Skin of body (tissue), 3 donors: ENCODE measurements at places on chromosomes 6 and 20.

DNA sequence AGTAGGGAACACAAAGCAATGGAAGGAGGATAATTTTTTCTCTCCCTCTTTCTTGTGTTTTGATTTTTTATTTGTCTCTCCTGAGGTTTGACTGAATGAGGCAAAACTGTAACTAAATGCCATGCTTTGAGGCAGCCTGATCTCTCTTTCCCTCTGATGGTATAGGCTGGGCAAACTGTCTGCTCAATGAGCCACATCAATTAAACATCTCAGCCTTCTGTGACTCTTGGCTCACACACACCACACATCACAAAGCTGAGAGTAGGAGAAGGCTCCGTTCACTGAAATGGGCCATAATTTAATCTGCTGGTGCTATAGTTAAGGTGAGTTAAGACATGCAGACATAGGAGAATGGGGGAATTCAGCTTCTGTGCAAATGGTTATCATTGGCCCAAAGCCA, 28.1 kb upstream of the SCGN start:
- no peak for DNase-seq

DNA sequence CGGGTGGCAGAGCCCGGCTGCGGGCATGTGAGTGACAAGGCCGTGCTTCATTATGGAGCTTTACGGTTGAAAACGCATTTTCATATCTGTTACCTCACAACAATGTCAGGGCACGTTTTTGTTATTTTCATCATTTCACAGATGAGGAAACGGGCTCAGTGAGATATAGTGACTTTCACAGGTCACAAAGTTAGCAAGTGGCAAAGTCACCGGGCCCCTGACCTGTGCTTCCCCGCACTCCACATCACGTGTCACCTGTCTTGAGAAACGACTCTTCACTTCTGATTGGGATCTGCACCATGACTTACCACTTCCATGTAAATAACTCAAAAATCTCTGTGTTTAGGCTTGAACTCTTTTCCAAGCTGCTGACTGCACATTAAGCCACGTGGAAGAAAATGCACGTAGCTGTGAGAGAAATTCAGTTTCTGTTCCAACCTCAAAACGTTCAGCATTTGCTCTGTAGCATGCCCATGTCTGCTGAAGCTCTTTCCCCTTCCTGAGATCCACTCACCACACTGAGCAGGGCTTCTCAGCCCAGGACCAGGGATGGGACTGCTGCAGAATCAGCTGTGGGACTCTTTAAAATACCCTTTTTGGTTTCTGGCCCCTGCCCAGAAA, 107.2 kb downstream of the ARMC2 start:
- no peak for DNase-seq

- no peak for DNase-seq
These were observed 11.1 kb upstream of the ELOVL2 start for GRCh38 chr6:11055127-11055627.

DNA sequence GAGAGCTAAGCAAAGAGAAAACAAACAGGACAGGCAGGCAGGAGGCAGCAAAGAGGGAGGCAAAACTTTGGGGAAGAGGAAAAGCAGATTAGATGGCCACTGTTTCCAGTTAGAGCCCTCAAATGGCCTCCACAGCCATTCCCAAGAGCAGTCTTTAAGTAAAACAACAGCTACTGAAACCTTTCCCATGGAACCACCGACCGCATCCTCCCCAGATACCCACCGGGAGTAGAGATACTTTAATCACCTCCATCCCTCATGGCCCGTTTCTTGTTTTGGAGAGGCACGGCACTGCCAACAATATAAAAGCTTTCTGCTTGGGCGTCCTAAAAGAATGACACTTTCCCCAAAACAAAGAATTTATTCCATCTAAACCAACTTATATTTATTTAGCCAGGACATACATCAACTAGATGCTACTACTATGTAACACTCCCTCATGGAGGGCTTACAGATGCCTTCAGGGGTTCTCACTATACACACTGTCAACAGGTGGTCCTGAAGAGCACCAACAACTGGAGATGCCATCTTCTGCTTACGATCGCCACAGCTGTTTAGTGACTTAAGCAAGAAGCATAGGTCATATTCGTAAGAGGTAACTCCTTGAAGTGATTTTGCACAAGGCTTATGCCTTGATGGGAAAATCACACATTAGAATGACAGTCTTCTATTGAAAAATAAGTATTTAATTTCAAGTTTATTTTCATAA, 43.4 kb downstream of the CNKSR3 start:
- no peak for DNase-seq

DNA sequence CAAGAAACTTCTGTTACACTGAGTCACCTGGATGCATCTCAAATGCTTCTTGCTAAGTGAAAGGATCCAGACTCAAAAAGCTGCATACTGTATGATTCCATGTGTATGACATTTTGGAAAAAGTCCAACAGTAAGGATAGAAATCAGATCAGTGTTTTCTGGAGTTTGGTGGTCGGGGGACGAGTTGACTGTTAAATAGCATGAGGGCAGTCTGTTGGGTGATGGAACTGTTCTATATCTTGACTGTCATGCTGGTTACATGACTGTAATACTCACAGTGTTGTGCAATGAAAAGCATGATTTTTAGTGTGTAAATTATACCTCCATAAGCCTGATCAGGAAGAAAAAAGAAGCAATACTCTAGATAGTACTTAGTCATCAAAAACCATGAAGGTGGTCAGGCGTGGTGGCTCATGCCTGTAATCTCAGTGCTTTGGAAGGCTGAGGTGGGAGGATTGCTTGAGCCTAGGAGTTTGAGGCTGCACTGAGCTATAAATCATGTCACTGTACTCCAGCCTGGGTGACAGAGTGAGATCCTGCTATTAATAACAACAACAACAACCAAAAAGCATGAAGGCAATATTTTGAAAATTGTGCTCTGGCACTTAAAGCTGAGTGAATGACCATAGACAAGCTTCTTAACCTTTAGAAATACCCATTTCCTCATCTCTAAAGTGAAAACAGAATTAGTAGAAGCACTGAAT, 30.5 kb upstream of the SASH1 start:
- no peak for DNase-seq
